ENCODE measurements at places on chromosomes 5 and 9.
A peak's percentile ranks its signal among the peaks of the same experiment; 100 is the strongest.

DNA sequence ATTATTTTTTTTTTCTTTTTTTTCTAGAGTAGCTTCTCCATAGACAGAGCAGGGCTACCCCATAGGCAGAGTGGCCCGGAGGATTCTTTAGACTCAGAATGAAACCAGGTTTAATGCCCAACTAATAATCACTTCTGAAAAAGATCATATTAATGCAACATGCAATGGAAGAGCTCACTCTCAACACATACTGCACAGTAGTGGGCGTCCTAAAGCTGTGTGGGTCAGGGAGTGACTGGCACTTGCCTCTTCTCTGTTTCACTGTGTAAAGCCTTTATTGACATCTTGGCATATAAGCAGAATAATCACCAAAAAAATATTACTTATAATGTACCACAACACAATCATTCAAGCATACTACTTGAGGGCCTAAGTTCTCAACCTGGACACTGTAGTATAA lies 11.1 kb downstream of the PWWP2A start:
- no peak for DNase-seq

- DNase-seq: no peak
These were observed 107.0 kb upstream of the SMIM23 start for GRCh38 chr5:171678646-171679045.

DNA sequence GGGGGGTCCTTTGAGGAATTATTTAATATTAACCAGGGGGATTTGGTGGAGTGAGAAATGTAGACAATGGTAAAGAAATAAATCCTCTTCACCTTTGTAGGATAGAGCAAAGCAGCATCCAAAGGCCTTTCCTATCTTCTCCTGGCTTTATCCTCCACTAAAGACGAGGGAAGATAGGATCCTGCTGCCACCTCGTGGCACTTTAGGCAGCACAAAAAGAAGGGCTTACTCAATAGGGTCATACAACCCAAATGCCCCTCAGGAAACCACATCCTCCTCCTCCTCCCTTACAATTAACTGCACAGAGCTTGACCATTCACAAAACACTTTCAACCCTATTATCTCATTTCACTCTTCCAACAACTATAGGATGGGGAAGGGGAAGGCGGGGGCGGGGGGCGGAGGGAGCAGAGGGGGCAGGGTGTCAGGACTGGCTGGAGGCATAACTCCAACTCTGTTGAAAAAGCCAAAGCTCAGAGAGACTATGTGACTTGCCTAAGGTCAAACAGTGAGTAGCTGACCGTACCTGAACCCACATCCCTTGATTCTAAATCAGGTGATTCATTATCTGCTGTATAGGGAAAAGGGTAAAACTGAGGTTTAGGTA lies 45.4 kb upstream of the MYOT start:
- DNase-seq: no peak

GRCh38 chr5:140855772-140856674 lies at the start of gene PCDHA10:
Gene PCDHA10, plus strand, starts transcription at chr5:140855897. Its CDS starts 152 bp downstream, at chr5:140856049.
- DNase-seq: no peak

- DNase-seq: no peak
These were observed 1.0 kb upstream of the NIM1K start for GRCh38 chr5:43190755-43191603.

- DNase-seq: no peak
These were observed 110.0 kb downstream of the MTRR start for GRCh38 chr5:7978991-7979390.

DNA sequence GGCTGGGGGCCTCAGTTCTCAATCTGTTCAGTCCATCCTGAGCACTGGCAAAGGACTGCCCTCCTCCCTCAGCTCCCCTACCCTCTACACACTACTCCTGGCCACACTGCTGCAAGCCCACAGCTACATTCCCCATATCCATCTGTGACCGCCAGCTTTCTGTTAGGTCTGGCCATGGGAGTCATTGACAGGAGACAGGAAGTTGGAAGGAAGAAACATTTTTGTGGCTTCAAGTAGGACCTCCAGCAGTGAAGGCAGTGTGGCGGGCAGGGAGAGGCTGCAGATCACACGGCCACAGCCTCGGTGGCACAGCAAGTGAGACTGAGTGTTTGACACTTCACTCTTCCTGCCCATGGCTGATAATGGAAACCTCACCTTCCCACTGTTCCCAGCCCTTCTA lies 55.9 kb downstream of the SECISBP2 start:
- DNase-seq: no peak

DNA sequence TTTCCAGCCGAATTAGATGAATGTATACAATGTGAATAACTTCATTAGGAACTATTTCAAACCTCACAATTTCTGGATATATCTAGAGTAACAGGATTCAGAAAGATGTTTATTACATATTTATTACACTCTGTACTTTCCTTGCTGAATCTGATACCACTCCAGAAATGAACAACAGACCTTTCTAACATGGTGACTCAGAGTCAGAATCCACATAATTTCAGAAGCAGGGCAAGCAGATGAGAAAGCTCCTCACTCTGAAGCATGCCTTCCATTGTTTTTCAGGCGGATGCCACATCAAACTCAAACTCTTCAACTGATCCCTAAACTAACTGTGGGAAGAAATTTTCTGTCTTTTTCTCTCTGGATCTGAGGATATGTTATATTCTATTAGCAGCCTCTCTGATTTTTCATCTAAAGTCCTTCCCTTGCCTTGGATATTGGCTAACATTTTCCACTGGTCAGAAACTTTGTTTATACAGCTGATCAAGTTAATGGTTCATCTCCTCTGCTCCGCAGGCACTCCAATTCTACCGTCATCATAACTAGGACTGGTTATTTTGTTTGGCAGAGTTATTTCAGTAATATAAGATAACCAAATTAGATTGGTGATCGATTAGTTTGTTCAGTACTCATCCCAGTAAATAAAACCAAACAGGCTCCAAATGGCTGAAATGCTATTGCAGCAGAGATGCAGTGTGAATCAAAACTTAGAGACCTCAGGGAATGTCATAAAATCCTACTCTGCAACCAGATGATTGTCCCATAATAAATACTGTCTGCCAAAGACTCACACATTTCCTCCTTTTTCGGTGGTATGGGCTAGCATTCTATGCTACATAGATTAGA lies 556.0 kb downstream of the EBF1 start:
- DNase-seq: no peak

DNA sequence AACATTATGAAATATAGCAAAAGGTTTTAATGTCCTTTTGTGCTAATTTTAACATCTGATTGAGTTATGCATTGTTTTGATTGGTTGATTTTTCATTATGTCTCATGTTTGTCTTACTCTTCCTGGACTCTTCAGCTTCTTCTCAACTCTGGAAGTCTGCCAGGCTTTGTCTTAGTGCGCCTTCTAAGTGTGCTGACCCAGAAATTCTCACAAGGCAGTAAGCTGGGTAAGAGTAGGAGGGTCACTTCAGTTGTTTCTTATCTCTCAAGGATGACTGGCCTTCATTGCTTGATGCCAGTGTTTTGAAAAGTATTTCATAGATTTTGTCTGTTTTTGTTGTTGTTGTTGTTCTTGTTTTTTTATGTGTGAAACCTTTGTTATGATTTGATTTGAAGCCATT lies 59.2 kb downstream of the RIC1 start:
- DNase-seq: no peak

- DNase-seq: no peak
These were observed 117.0 kb downstream of the CRB2 start for GRCh38 chr9:123472862-123473614.

GRCh38 chr5:74945561-74946165 lies 79.5 kb upstream of the FAM169A start:
- no peak for DNase-seq

DNA sequence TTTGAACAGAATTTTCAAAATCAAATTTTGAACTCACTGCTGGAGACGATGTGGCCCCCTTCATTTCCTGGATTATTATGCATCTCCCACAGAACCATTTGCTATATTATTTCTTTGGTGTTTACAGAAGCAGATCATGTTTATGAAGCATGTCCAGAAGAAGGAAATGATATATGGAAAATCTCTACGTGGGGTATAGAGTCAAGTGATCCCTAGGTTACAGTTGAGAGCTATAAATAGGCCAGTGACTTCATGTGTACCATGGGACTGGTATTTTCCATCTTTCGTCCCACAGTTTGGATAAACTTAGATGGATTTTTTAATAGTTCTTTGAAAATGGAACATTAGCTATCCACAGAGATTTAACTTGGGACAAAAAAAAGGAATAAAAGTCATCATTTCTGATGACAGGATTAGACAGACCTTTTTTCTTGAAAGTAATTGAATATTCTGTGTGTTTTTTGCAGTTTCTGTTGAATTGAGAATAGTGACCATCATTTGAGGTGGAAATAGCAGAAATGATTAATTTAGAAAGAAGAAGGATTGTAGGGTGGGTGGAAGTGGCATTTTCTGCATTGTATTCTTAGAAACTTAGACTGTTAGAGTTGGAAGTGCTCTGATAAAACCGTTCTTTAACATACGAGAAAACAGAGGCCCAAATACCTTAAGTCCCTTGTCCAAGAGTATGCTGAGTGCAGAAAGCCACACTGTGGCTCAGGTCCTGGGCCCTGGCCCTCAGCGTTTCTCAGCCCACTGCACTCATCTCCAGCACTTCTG lies 136.4 kb downstream of the PIP5K1B start:
- no peak for DNase-seq

GRCh38 chr9:22005702-22006606 lies 3.2 kb downstream of the CDKN2B start:
- DNase-seq: peak; percentile 63

DNA sequence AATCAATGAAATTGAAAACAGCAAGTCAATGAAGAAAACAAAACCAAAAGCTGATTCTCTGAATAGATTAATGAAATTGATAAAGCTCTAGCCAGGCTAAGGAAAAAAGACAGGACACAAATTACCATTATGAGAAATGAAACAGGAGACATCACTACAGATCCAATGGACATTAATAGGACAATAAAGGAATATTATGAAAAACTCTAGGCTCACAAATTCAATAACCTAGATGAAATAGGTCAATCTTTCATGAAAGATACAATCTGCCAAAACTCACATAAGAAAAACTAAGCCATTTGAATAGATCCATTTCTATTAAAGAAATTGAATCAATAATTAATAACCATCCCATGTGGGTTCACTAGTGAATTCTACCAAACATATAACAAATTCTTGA lies 37.3 kb downstream of the TTC23L start:
- no peak for DNase-seq

DNA sequence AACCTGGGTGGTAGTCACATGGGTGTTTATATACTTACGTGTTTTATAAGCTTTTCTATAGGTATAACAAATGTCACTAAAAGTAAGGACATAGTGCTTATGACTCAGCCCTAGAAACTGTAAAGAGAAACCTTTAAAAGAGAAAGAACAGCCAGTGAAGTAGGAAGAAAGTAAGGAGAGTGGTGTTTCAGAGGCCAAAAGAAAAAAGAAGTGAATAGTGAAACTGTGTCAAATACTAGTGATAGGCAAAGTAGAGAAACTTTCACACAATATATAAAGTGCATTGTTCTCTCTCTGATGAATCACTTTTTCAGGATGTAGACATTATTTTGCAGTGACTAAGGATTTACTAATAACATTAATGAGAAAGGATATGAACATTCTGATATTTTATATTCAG lies 74.2 kb upstream of the SUSD1 start:
- DNase-seq: no peak

DNA sequence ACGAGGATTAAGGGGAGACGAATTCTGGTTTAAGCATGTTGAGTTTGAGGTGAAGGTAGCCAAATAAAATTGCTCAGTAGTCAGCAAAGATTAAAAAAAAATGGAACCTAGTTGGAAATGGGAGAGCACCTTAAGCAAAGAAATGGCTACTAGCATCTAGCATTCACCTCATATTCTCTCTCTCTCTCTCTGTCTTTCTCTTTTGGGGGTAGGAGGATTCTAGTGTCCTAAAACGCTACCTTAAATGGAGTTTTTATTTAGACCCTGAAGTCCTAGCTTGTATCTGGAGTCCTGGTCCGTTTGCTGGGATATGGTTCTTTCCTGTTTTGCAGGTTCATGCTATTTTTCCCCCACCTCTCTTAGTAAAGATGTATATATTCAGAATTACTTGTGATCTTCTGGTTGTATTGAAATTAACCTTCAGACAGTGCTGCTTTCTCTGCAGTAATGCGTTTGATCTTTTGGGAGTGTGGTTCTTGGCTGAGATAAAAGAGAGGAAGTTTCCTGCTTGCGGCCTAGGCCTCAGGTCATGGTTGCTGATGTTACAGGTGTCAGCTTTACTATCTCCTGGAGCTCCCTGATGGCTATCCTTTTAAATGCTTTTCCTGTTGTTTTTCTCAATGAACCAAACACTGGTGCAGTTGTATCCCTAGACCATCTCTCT lies 8.0 kb downstream of the TGFBR1 start:
- DNase-seq: no peak

GRCh38 chr5:107523029-107523680 lies 147.6 kb downstream of the EFNA5 start:
- no peak for DNase-seq

- no peak for DNase-seq
These were observed 97.0 kb upstream of the VLDLR start for GRCh38 chr9:2524601-2525000.
